H7 (cell line): ENCODE measurements at places on chromosomes 3 and 15. TPM values are rescaled to one million over a fixed set of nuclear protein-coding genes. Genes with fewer than 3 reads are reported as not detected.

DNA sequence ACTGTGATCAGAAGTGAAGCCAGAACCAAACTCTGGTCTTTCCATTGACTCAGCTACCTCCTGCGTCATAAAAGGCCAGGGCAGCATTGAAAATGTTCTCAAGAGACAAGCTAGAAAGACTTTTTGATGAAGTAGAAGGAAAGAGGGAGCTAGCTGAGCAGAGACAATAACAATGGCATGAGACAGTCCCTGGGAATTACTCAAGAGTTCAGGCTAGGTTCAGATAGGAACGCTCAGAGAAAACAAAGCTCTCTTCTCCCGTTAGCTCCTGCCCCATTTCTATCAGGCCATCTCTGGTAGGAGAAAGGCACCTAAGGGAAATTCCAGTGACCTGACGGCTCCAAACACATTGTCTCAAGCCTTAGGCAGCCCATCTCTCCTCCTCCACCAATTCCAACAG lies 7.0 kb upstream of the OXTR start:
- no peak for DNase-seq

Gene SHC4
- total RNA-seq, result 0.03 and 1.1 TPM in 2 replicates

DNA sequence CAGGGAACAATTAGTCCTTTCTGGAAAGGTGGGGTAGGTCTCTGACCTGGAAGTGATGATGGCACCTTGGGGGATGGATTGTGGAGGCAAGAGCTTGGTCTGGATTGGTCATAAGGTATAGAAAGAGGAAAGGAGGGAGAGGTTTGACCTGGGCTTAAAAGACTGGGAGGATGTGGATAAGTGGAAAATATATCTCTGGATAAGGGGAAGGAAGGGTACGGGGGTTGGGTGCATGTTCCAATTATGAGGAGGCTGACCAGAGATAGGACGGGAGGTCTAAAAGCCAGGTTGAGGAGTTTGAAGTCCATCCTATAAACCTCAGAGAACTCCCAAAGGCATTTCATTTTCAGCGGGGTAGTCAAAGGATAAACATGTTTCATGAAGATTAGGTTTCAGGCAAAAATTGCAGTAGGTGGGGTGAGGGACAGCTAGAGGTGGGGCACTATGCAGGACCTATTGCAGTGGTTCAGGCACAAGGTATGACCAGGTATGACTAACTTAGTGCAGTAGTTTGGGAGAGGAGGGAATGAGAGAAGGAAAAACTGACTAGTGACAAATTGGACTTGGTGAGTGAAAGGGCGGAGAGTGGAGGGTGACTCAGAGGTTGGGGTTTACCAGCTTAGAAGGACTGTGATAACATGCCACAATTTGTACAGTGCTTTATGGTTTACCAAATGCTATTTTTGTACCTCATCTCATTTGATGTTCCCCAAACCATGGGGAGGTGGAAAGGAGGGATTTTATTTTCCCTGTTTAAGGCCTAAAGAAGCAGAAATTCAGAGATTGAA lies 10.7 kb downstream of the PDE8A start:
- DNase-seq, result no peak

Gene TWF2
- total RNA-seq, result 85.8 and 99.0 TPM in 2 replicates

Gene LZTFL1
- total RNA-seq, result 6.5 and 6.8 TPM in 2 replicates

Gene TEX55
- total RNA-seq, result not detected in 2 replicates

- DNase-seq, result no peak
These were observed 99.6 kb upstream of the UBE2E1 start for GRCh38 chr3:23706111-23706510.

DNA sequence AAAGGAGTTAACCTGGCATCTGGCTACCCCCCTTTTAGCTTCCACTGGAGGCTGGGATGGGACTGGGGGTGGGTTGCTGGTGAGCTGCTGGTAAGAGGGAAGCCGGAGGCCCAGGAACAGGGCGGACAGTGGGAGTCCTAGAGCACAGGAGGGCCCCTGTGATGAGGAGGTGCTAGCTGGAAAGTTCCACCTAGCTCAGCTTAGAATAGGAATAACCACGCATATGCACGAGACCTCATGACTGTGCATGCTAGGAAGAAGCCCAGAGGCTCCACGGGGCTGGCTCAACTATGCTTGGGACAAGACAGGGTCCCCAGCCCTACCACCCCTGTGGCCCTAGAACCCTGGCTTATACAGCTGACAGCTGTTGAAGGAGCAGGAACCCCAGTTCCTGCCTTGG lies 34.1 kb downstream of the LINGO1 start:
- DNase-seq, result no peak

- DNase-seq, result no peak
These were observed 141.9 kb downstream of the NSMCE3 start for GRCh38 chr15:29127506-29128430.

DNA sequence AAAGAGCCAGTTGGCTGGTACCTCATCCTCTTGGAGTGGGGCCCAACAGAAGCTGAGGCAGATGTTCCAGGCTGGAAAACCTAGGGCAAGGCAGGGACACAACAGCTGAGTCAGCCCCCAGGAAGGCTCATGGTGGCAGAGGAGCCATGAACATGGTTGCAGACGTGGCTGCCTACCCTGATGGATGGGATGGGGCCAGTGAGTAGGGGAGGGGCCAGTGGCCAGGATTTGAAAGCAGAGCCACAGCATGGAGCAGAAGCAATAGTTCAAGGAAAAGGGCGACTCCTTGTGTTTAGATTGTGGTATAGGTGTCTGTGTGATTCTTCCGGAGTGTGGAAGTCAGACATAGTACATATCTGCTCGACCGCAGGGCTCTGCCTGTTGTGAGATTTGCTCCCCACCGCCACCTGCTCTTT lies 24.2 kb downstream of the PXYLP1 start:
- DNase-seq, result peak; percentile 82

Gene HCN4
- total RNA-seq, result 5.2 and 8.3 TPM in 2 replicates

Gene OR5K2
- total RNA-seq, result not detected in 2 replicates

Gene DUOXA2
- total RNA-seq, result not detected in 2 replicates

GRCh38 chr3:54670201-54671000 lies 257.5 kb downstream of the LRTM1 start:
- DNase-seq, result peak; percentile 68

- DNase-seq, result no peak
These were observed 91.1 kb downstream of the RSRC1 start for GRCh38 chr3:158200955-158201354.
